SK-N-SH (cell line): ENCODE measurements at places on chromosomes 12 and 14.

GRCh38 chr14:101973356-101973755, 9.0 kb downstream of the DYNC1H1 start:
- DNase-seq, result no peak

DNA sequence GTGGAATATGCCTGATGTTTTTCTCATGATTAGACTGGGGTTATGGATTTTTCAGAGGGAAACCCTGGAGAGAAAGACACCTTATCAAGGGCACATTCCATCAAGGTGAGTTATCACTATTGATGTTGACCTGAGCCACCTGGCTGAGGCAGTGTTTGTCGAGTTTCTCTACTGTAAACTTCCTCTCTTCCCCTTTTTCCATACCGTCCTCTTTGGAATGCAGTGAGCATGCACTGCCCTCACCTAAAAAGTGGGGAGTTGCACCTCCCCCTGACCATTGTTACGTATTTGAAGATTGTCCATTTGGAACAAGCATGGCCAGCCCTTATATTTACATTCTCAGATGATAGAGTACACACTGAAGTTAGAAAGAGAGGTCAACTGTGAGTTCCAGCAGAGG, 53.9 kb upstream of the PWP1 start:
- DNase-seq, result no peak

DNA sequence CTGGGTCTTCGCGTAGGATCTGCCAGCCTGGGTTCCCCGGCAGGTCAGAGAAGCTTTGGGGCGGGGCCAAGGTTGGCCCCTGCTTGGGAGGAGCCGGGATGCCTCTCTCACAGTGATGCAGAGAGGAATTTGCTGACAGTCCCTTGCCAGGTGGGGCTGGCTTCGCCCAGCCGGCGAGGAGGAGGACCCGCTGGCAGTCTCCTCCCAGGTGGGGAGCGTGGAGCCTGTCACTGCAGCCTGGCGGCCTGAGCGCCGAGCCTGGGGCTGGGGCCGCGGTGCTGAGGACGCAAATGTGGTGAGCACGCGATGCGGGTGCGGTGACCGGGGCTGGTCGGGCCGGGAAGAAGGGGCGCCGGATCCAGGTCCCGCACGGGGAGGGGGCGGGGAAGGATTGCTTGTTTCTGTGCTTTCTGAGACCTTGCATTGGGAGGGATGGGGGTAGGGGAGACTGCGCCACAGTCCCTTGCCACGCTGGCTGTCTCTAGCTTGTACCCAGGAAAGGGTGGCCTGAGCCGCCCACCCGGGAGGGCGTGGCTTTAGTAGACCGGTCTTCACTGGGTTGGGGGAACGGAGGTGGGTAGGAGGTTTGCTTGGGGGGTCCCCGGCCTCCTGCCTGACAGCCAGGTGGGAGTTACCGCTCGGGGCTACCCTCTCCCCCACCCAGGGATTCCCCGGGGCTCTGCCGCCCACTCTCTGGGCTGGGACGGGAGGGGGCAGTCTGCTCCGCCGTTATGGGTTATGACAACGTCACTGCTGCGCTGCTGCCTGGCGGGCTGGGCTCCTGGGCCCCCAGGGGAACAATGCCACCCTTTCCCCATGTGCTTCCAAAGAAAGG, at the start of gene TMEM63C:
Gene TMEM63C, plus strand, starts transcription at position 196 of the 835 bp plus-strand sequence. CDS start 37,016 bp downstream, outside the sequence.
- peak; percentile 94 for DNase-seq

GRCh38 chr14:74670726-74671411, 42.0 kb downstream of the AREL1 start:
- no peak for DNase-seq

DNA sequence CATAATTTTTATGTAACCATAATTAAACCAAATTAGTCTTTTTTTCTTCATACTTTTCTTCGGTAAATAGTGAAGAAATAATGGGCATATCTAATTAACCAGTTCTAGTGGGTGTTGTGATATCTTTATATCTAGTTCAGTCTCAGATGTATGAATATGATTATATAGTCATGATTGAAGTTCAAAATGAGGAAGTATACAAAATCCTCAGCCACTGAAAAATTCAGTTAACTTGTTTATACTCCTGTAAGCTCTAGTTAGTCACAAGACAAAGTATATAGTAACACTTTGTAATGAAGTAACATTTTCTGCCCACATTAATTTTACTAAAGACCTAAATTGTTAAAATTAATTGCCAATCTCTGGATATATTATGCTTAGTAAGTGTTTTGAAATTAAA, 46.5 kb downstream of the CAND1 start:
- no peak for DNase-seq

DNA sequence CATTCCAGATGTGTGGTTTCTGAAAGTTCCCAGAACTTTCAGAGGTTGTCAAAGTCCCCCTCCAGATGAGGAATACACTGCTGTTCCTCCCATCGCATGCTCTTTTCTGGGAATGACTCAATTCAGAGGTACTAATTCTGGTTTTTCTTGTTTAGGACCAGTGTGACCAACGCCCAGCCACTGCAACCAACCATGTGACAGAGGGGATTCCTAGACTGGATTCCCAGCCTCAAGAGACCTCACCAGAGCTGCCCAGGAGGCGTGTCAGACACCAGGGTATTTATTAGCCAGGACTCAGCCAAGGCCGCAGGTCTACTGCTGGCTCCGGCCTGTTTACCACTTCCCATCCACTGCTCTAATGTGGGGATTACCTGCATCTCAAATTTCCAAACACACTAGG, 24.2 kb downstream of the TRAFD1 start:
- DNase-seq, result no peak

- DNase-seq, result peak; percentile 16
These were observed 55.7 kb downstream of the VRK1 start for GRCh38 chr14:96852823-96853422.

- peak; percentile 29 for DNase-seq
These were observed 219.5 kb downstream of the KIF26A start for GRCh38 chr14:104357689-104358527.

DNA sequence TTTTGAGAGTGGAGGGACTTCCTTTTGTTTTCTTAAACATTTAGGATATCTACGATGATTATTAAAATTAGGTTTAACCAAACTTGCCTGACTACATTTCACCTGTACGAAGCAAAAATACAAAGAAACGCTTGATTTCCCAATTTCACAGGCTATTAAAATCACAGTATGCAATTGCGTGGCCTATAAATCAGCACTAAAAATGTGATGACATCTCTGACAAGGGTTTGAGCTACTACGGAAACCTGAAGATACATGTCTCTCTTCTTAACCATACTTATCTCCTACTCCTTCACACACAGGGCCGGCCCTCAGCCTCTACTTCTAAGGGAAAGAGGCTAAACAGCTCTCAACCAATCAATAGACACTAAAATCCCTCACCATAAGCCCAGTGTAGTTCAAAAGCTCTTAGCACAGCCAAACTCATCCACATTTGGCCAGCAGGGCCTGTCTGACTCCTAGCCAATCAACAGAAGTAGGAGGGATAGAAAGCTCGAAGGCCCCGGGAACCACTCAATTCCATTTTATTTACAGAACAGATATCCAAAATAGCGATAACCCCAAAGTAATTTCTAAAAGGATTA, 137.3 kb downstream of the FOXN3 start:
- no peak for DNase-seq

GRCh38 chr14:64728106-64728505, 23.9 kb downstream of the PLEKHG3 start:
- DNase-seq, result no peak

- no peak for DNase-seq
These were observed 14.3 kb downstream of the PPP1R12A start for GRCh38 chr12:79920421-79921238.

DNA sequence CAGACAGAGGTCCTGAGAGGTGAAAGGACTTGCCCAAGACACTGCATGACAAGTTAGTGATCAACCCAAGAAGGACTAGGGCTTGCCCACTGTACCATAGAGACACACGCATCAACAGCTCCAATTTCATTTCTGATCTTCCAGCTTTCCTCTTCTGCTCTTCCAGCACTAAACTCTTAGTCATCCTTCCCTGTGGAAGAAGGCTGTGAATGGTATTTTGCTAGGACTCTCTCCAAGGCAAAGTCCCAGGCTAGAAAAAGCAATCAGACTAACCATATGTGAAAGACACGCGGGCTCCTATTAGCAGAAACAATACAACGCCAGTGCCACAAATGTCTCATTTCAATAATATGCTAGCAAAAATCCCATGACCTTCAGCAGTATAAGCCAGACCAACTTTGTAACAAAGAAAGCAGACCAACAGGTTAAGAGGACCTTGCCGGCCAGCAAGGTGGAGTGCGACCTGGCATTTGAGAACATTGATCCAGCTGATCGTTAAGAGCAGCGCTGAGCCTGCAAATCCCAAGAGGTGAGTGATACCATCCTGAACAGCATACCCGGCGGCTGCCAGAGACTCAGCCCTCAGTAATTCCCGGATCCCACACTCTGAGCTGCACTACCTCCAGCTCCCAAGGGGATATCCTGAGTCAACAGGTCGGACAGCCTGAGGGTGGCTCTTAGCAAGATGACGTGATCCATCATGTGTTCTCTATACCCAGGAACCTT, 132.5 kb downstream of the FOXN3 start:
- DNase-seq, result no peak

- DNase-seq, result no peak
These were observed 4.1 kb downstream of the CLMN start for GRCh38 chr14:95315579-95315978.

DNA sequence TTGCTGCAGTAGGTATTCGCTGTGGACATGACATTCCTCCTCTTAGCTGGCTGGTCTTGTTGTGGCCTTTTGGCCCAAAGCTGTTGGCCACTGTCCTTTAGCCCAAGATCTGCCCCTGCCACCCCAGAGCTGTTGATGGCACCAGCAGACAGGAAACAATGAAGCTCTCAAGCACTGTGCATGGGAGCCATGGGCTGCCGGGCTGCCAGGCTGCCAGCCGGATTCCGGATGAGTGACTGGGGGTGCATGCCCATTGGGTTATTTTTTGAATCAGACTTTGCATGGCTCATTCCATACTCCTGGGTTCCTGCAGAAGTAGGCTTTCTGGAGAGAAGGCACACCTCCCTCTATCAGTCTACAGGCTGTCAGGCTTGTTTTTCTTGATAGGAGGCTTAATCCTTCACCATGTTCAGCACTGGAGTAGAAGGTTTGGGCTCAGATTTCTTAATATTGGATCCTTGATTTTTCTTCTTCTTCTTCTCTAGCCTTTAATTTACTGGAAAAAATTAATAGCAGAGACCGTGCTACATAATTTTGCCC, 32.4 kb downstream of the MAX start:
- no peak for DNase-seq

DNA sequence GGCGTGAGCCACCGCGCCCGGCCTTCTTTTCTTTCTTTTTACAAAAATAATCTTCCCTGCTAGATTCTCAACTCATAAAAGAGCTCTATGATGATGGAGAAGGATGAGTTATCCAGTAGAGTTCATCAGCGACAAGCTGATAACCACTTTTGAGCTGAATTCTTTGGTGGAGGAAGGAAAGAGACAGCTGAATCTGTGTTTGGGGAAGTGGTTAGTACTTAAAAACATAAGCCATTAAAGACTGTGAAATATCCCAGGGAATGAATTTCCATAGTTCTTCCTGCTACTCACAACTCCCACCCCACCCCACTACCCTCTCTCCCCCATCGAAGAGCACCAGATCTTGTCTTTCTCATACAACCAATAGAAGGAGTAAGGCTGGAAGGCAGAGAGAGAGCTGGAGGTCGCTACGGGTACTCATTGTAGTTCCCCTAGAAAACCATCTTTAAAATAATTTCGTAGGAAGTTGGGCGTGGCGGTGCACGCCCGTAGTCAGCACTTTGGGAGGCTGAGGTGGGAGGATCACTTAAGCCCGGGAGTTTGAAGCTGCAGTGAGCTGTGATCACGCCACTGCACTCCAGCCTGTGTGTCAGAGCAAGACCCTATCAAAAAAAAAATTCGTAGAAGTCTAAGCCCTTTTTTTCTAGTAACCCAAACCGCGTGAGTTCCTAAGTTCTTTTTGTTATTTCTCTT, 647 bp upstream of the ESPL1 start:
- DNase-seq, result no peak

GRCh38 chr12:2897418-2897817, 6.7 kb downstream of the TULP3 start:
- no peak for DNase-seq

DNA sequence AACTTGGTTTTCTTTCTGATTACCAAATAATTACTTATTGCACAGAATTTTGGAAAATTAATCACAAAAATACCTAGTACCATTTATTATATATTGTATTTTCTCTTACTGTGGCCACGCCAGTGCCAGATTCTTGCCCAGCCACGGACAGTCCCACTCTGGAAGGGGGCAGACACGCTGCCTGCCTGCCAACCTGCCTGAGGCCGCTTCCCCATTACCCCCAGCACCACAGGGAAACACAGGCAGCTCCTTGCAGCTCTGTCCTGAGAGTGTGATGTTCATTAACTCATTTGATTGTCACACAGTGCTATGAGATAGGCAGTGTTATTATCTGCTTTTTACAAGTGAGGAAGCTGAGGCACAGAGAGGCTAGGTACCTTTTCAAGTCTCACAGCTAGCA, 46.8 kb downstream of the CACNA1C start:
- DNase-seq, result peak; percentile 44

- DNase-seq, result no peak
These were observed 287.0 kb downstream of the PCNX1 start for GRCh38 chr14:71194251-71194650.

DNA sequence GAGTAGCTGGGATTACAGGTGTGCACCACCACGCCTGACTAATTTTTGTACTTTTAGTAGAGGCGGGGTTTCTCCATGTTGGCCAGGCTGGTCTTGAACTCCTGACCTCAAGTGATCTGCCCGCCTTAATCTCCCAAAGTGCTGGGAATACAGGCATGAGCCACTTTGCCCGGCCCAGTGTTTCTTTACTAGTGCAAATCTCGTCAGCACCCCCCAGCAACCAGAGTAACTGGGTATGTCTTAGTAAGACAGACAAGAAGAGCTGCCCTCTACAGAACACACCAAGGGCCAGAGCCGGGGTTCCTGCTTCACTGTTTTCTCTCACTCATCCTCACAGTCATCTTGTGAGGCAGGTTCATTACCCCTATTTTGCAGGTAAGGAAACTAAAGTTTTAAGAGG, 78.5 kb upstream of the GPR68 start:
- no peak for DNase-seq

DNA sequence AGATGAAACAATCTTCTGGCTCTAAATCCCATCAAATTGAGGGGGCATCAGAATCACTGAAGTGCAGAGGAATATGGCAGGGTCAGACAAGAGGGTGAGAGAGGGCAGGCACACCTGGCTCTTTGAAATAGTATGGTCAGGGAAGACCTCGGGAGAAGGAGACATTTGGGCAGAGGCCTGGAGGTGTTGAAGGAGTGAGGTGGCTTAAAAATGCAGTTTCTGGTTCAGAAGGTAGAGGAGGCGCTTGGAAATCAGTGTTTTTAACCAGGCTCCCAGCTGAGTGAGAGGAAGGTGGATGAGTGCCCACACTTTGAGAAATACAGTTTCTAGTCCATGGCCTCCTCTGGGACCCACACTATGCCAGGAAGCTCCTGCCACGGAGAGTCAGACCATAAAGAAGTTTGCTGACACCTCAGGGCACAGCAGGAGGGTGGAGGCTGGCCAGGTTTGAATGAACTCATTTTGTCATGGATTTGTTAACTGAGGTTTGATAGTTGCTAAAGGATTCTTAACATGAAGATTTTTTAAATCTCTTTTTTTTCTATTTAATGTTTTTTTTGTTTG, 20.1 kb downstream of the NID2 start:
- no peak for DNase-seq

GRCh38 chr12:51906430-51907082, 748 bp upstream of the ACVRL1 start:
- peak; percentile 47 for DNase-seq
